ENCODE measurements at places on chromosomes 1 and 21.

DNA sequence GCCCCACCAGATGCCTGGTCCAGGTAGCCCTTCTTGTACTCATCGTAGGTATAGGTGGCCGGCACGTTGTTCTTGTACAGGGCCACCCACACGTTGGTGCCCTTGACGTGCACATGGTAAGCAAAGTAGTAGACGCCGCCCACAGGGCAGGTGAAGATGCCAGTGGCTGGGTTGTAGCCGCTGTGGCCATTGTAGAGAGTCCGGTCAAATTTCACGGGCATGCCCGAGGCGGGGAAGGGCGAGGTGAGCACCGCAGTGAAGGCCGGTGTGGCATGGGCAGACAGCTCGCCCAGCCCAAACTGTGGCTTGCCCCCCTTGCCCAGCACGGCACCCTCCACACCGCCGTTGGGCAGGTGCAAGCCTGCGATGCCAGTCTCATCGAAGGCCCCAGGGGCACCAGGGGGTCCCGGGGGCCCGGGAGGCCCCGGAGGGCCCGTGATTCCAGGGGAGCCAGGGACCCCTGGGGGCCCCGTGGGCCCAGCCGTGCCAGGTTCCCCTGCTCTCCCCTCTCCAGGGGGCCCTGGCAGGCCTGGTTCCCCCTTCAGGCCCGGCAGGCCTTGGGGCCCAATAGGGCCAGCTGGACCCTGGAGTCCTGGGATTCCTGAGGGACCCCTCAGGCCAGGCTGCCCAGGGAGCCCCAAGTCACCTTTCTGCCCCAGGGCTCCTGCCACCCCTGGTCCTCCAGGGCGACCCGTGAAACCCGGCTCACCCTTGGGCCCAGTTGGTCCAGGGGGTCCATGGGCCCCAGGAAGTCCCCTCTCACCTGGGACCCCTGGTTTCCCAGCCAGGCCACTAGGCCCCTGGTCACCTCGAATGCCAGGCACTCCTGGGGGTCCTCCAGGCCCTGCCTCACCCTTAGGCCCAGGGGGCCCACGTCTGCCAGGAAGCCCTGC lies 9.2 kb downstream of the ADPRS start:
- no peak for DNase-seq

- no peak for DNase-seq
These were observed 51.4 kb downstream of the RHBG start for GRCh38 chr1:156420205-156421061.

GRCh38 chr1:64135462-64136223 lies 67.8 kb upstream of the UBE2U start:
- DNase-seq: no peak

DNA sequence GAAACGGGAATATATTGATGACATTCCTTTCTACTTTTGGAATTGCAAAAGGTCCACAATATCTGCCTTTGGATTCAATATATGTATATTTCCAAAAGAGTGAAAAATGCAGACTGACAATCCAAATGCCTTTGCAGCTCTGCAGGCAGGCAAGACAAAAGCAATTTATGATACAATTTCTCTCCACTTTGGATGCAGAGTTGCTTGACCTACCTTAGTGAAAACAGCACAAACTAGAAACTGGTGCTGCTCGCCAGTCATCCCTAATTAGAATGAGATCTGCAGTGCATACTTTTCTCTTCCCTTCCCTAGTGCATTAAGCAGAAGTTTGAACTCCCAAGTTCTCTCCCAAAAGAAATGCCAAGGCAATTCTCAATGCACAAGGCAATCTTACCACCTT lies 56.8 kb downstream of the KIAA0319L start:
- no peak for DNase-seq

DNA sequence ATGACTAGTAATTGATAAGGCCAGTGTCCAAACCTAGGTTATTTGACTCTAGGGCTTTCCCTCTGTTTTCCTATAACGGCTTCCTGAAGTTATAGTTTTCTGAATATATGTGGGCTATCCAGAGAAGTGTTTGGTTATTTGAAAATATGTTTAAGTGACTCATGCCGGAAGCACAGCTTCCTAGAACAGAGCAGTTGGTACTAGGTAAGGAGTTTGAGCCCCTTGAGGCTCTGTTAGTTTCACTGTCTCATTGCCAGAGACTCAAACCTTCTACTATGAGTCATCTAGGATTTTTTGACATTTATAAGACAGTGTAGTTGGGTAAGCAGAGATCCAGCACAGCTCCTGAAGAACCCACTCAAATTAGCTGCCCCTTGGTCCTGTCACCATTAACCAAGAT lies 27.1 kb upstream of the LEPR start:
- DNase-seq: no peak

- DNase-seq: no peak
These were observed 26.9 kb downstream of the ATP8B2 start for GRCh38 chr1:154352245-154352580.

DNA sequence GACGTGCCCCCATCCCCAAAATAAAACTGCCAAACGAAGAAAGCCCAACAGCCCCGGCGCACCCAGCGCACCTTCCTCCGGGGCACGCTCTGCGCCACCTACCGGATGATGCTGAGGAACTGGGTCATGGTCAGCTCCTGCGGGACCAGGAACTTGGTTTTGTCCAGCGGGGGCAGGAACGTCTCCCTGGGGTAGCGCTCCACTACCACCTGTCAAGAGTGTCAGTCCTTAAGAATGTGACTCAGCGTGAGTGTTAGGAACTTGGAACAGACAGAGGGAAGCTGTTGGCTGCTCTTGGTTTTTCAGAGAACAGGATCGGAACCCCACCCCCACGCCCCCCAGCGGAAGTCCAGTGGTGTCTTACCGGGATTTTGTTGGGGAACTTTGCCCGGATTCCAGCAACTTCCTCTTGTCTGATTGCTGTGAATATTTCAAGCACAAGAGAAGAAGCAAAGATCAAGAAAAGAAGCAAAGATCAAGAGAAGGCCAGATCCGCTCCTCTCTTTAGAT lies 431 bp downstream of the MAP1LC3C start:
- DNase-seq: no peak

GRCh38 chr1:98327220-98327861 lies 334.2 kb upstream of the SNX7 start:
- DNase-seq: no peak

DNA sequence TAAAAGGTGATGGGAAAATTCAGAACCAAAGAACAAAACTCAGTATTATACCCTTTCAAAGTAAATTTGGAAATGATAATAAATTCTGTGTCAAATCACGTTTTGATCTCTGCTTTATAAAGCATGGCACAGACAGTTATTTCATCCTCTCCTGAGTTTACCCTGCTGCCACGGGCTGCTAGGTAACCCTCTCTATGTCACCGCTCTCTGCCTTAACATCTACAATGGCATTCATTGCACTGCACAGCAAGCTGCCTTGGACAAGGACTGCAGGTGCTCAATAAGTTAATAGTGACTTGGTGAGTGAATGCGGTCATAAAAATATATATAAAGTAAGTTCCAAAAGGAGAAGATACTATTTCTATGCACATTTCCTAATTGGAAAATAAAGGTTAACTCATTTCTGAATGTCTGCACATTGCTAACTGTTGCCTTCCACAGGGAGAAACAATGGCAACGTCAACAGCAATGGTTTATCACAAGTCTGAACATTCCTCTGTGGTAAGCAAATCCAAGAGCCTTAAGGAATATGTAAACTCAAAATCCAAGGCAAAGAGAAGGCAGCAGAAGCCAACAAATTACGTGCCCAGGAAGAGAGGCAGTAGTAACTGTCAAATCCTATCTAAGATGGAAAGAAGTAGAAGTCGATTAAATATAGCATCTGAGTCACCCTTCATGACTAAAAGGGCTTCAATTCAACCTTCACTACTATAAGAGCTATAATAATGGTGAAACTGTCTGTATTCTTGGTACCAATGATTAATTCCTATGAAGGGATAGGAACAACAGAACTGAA lies 19.4 kb downstream of the FYB2 start:
- DNase-seq: no peak

GRCh38 chr1:80472145-80472544 lies 1328.6 kb upstream of the ADGRL2 start:
- no peak for DNase-seq

DNA sequence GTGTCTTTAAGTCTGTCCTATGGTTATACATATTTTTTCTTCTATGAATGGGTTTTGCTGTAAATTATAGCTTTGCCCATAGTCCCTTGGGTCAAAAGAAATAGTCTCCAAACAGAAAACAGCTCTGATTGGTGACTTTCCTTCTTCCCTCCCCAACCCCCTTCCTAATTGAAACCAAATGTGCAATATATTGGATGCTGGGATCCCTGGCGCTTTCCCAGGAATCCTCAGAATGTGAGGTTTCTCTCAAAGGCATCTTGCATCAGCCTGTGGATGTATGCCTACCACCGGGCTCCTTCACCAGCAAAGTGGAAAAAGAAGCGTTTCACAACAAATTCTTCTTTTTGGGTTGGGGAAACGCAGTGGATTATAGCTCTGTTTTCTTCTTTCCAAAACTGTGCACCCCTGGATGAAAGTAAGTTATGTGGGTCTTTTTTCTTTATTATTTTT lies at the start of gene DDR2:
DDR2 (plus strand) TSS at position 248 of the 450 bp plus-strand sequence. CDS start 86,600 bp downstream, outside the sequence.
- no peak for DNase-seq

Data from NCI-H2171 (cell line).